ENCODE measurements at places on chromosomes 2 and 18.
A peak's percentile ranks its signal among the peaks of the same experiment; 100 is the strongest.

- no peak for DNase-seq
These were observed 128.8 kb upstream of the TRIB2 start for GRCh38 chr2:12587729-12588522.

GRCh38 chr2:173468266-173468793 lies 113.7 kb downstream of the CDCA7 start:
- no peak for DNase-seq

DNA sequence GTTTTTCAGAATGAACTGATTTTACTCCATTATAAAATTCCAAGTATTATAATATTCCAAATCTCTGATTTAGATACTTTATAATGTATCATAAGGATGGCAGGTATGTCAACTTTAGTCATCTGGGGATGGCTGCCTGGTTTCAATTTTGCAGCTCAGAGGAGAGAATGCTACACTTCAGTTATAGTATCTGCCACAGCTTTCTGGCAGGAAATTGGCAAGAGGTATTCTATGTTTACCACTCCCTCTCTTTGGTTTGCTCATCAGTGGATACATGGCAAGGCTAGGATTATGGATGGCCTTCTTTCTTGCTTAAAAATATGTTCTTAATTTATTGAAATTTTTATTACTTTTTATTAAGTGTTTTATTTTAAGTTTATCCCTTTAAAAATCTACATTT lies 67.0 kb upstream of the TNFRSF11A start:
- no peak for DNase-seq

DNA sequence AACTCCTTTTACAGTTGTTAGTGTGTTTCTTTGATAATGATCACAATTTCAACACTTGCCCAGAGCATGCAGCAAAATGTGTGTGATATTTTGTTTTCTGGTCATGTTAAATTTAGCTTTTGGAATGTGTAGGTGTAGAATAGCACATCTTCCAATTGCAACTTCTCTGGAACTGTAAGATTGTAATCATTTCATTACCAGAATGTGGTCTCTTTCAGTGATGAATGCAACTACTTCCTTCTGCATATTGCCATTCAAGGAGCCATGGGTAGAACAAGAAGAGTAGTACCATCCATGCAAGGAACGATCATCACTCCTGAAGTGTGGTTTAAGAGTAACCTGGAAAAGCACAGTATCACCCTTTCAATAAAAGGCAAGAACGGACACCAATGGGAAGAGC lies 548.8 kb upstream of the ZNF804A start:
- no peak for DNase-seq

DNA sequence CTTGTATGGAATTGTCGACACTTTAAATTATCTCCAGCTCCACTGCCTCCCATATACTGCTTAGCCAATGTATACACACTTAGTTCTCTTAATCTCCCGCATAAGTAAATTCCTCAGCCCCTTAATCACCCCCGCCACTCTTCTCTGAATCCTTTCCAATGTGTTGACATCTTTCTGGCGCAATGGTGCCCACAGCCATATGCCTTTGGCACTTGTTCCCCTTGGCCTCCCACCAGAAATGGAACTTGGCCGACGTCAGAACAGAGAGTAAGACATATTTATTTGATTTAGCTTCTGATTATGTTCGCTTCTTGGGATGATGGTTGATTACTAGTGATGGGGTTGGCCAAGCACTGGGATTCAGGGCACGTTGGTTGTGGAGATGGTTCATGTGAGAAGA lies 1089.3 kb upstream of the CELF4 start:
- DNase-seq: no peak

DNA sequence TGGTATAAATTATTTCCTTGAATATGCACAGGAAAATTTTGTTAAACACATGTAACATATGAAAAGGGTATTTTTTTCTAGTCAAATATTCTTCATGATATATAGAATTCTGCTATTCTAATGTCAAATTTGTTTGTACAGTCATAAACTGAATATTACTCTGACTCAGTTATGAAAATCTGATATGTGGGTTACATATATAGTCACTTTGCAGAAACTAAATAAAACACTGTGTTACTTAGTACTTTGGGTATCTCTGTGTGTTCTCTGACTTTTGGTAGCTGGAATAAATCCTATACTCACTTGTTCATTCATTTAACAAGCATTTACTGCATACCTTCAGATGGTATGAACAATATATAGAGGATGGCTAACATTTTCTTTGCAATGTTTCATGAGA lies 159.4 kb downstream of the TTC27 start:
- DNase-seq: no peak

GRCh38 chr2:222492683-222493082 lies 68.3 kb downstream of the SGPP2 start:
- no peak for DNase-seq

- DNase-seq: no peak
These were observed 163.8 kb downstream of the FAM210A start for GRCh38 chr18:13562494-13563029.

GRCh38 chr2:194301946-194302345 lies 1355.1 kb upstream of the SLC39A10 start:
- DNase-seq: no peak

GRCh38 chr2:166170356-166170755 lies 42.5 kb upstream of the SCN1A start:
- DNase-seq: no peak

- DNase-seq: peak; percentile 34
These were observed 16.0 kb downstream of the BCL2 start for GRCh38 chr18:63303547-63303946.

GRCh38 chr18:13720847-13721246 lies 5.5 kb downstream of the FAM210A start:
- DNase-seq: no peak

DNA sequence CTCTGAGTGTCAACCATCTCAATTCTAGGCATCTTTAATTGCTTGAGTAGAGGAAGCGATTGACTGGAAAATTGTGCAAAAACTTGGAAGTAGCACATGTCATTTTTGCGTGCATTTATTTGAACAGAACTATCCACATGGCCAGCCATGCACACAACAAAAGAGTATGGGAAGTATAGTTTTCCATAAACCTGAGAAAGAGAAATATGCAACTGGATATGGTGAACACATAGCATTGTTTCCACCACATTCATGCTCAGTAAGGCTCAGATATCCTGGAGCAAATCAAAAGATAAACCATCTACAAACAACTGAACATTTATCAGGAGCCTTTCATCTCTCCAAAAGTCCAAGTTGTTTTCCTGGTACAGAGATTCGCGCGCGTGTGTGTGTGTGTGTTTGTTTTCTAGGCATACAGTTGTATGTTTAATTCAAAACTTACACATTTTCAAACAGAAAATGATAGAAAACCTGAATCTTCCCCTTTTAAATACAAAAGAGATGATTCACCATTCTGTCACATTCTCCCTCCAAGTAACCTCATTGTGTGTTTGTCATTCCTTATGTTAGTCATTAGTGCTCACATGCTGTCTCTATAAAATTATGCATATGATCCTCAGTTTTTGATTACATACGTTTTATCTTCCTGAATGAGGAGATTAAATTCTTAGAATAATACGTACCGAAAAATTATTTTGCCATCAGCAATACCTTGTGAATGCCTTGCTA lies 780.4 kb upstream of the NRXN1 start:
- DNase-seq: no peak

- DNase-seq: no peak
These were observed 455.9 kb upstream of the HS6ST1 start for GRCh38 chr2:128774320-128775216.

DNA sequence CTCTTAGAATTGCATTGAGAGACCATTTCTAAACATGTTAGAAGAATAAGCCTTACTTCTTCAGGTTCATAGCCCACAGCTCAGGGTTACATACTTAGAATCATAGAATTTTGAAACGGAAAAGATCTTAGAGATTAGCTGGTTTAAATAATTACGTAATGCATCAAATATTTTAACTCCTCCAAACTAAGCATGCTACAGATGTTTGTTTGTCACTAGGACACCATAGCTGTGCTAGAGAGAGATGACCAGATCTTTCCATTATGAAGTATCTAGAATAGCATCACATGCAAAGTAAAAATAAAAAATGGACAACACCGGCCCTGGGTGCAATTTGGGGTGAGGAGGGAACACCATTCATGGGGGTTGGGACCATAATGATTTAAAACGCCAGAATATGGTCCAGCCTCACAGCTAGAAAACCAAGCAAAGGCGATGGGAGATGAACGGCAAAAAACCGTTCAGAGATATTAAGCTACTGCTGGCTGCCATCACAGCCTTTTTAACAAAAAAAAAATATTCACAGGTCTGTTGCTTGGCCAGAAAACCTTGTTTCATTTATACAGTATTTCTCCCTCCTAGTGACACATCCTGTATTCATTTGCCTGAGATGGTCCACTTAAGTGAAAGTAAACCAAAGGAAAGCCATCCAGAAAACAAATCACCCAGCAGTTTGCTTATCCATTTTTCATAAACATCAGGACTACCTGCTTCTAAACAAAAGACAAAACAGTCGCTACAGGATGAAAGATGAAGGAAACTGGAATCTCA lies 94.2 kb downstream of the EPHA4 start:
- DNase-seq: no peak

DNA sequence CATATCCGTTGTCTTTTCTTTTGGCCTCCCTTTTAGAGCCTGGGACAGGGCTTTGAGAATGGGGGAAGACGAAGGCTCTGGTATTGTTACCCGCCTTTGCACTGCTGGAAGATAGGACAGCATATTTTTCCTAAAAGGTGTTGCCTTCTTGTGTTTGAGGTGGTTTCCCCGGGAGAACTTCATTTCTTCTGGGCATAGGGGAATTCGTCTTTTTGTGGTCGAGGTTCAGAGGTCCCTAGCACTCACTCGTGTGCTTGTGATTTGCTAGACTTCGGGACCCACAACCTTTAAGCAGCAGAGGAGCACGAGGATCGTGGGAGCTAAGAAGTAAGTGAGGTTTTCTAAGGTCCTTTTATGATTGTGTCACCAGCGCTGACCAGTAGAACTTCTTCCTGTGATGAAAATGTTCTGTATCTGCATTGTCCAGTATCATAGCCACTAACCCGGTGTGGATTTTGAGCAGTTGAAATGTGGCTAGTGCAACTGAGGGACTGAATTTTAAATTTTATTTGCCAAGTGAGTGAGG lies 611 bp downstream of the ZNF512 start:
- DNase-seq: peak; percentile 46

GRCh38 chr2:14750433-14750832 lies 117.9 kb downstream of the LRATD1 start:
- no peak for DNase-seq

GRCh38 chr2:102101849-102102635 lies 40.5 kb upstream of the IL1R1 start:
- no peak for DNase-seq

DNA sequence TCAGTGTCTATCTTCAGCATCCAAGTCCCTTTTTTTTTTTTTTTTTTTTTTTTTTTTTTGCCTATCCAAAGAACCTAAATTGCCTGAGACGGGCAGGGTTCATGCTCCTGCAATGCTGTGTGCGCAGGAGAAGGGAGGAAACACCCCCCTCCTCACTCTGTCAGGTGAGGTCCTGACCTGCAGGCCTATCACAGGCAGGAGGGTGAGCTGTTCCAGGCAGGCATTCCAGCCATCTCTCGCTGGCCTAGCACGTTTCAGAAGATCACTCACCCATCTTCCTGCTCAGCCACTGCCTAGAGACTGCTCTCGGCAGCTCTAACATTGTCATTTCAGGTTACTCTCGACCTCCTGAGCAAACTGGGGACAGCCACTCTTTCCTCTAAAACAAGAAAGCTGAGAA lies 48.4 kb upstream of the LAPTM4A start:
- no peak for DNase-seq

- no peak for DNase-seq
These were observed 148.6 kb downstream of the LRATD1 start for GRCh38 chr2:14781142-14781541.

- no peak for DNase-seq
These were observed 152.6 kb upstream of the TTC39C start for GRCh38 chr18:23861805-23862470.

DNA sequence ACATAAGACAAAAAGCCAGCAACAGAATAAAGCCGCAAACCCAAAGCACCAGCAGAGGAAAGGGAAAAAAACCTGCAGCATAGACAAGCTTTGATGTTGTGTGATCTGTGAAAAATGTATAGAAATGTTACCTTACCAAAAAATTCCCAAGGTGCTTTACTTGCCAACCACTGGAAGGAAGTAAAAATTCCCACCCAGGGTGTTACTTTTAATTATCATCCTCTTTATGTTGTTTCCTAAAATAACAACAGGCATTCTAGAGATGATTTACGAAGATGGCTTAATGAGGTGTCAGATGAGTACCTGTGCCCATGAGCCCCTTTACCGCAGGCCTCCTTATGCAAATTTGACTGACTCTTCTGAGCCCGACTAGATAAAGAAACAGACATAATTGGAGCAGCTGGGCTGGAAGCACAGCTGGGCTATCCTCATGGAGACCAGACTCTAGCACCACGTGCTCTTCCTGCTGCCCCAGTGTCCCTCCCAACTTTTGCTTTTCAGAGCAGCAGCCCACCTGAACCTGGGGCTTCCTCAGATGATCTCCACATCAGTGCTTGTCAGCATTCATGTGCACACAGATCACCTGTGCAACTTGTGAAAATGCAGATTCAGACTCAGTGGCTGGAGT lies 41.5 kb downstream of the SRSF7 start:
- DNase-seq: no peak

- no peak for DNase-seq
These were observed 542.3 kb upstream of the VWC2L start for GRCh38 chr2:213868526-213868925.

DNA sequence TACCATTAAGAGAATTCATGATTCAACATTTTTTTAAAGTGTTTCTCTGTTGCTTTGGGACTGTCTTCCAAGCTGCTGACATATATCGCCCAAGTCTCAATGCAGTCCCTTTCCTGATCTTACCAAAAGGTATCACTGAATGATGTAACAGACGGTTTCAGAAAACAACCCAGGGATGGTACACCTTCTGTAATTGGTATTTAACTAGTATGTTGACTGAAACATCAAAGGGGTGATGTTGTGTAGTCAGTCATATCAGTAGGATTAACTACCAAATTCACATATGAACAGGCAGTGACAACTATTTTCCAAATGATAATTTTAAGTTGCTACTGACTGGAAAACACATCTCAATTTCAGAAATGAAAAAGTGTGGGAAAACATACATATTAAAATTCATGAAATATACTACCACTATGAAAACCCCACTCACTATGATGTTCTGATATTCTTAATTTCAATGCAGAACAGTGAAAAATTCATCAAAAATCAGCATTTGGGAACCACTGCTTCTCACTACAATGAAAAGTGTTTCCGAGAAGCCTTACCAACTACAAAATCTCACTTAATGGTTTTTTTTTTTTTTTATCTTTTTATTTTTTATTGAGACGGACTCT lies 59.8 kb downstream of the MEMO1 start:
- DNase-seq: no peak

- DNase-seq: no peak
These were observed 238.1 kb downstream of the LPIN1 start for GRCh38 chr2:11984316-11985158.

DNA sequence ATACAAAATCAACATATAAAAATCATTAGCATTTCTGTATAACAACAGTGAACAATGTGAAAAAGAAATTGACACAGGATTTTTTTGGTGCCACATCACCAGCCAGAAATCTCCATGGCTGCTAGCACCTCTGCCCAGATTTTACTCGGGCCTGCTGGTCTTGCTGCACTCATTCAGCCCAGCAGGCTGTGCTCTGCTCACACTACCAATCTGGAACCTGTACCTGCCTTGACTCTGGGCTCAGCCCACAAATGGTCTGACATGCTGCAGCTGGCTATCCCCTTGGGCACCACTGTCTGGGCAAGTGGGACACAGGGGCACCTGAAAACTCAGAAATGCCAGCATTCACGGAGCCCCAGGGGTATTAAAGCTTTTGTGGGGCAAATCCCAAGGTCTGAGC lies 392.5 kb upstream of the NRXN1 start:
- no peak for DNase-seq

GRCh38 chr2:46304635-46305034 lies 7.4 kb downstream of the EPAS1 start:
- no peak for DNase-seq
